ENCODE measurements at places on chromosomes 3 and 15. TPM values are rescaled to one million over a fixed set of nuclear protein-coding genes. Genes with fewer than 3 reads are reported as not detected.

GRCh38 chr15:66907826-66908743, 157.3 kb upstream of the SMAD3 start:
- no peak for DNase-seq

GRCh38 chr3:89332386-89332785, 225.0 kb downstream of the EPHA3 start:
- DNase-seq, result no peak

DNA sequence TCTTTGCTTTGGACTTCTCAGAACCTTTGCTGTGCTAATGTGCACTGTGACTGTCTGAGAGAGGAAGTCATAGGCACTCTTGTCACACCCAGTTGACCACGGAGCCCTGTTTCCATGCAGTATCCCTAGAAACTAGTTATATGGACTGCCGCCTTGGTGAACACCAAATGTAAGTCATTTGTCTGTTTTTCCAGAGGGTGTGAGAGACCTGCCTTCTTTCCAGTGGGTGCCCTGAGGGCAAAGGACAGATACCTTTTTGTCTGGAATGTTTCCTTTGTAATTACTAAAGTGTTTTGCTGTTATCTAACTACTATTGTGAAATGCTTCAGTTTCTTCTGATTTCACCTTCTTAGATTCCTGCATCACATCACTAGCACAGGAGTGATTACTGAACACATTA, 91.8 kb downstream of the LARS2 start:
- no peak for DNase-seq

DNA sequence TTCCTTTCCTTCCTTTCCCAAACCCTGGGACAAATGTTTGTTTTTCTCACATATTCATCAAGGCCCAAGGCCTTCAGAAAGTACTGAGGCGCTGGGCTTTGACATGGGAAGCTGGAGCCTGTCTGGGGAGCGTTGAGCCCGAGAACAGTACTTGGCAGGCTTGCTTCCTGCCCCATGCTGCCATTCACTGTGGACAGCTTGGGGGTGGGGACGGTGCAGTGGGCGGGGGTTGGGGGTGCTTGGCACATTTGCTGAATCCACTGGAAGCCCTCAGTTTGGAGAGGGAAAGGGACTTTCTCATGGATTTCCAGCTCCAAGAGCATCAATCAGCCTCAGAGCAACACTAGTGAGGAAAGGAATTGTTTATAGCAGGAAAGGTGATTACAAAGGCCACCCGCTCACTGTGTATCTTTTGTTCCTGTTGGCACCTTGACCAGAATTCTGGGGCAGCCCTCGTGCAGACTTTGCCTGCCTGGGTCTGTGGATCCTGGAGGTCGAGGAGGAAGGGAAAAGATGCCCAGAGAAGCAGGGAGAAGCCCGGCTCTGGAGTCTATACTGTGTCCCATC, 199.8 kb upstream of the RGMA start:
- no peak for DNase-seq

The CYP1A1 gene
- not detected for total RNA-seq

The PHLDB2 gene
- 2.0 TPM for total RNA-seq
